ENCODE measurements at places on chromosomes 5 and 9. TPM values are rescaled to one million over a fixed set of nuclear protein-coding genes. Genes with fewer than 3 reads are reported as not detected.

GRCh38 chr5:93580927-93581445, at the start of gene NR2F1-AS1:
Gene NR2F1-AS1 (minus strand): TSS chr5:93581219.
- DNase-seq: no peak

DNA sequence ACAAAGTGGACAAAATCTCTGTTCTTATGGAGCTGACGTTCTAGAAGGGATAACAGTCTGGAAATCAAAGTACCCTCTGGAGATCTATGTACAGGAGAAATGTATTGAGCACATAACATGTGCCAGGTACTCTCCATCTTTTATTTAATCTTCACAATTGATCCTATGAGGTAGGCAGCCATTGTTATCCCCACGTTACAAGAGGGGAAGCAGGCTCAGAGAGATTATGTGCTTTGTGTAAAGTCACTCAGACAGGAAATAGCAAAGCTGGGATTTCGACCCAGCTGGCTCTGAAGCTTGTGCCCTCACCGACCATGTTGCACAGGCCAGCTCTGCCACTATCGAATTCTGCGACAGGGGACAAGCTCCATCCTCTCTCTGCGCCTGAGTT, 21.5 kb downstream of the PDGFRB start:
- no peak for DNase-seq

- DNase-seq: no peak
Observed at GRCh38 chr5:89901983-89902382, 507.6 kb downstream of the CETN3 start.

DNA sequence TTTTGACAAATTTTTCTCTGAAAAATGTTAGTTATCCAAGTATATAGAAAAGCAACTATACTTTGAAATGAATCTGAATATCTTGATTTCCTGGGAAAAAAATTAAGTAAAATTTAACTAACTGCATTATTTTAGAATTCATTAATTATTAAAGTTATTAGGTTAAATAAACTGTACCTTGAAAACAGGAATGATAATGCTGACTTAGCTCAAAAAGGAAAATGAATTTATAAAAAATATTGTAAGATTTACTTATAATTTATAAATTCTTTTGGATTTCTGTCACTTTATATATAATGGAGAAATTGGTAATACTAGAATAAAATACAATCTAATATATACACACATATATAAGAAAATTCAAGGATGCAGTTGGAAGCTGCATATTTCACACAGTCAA, 36.1 kb upstream of the ACOT12 start:
- DNase-seq: no peak

DNA sequence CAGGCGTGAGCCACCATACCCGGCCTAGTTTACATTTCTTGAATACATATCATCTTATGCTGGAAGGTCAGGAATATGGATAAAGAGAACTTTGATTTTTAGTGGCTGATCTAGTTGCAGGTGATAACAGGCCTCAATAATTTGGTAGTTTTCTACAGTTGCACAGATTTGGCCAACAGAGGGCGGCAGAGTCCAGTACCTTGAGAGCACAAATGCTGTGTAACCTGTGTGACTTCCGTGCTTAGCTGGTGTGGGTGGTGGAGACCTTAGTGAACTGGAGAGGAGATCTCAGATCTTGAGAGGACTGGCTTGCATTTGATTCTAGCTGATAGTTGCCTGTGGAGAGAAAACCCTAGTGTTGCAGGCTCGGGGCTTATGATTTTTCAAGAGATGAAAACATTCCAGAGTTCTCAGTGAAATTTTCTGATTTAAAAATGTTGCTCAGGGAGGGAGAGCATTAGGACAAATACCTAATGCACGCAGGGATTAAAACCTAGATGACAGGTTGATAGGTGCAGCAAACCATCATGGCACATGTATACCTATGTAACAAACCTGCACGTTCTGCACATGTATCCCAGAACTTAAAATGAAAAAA, 17.4 kb upstream of the GPR151 start:
- DNase-seq: peak; percentile 40

The STPG3 gene
- total RNA-seq: not detected

DNA sequence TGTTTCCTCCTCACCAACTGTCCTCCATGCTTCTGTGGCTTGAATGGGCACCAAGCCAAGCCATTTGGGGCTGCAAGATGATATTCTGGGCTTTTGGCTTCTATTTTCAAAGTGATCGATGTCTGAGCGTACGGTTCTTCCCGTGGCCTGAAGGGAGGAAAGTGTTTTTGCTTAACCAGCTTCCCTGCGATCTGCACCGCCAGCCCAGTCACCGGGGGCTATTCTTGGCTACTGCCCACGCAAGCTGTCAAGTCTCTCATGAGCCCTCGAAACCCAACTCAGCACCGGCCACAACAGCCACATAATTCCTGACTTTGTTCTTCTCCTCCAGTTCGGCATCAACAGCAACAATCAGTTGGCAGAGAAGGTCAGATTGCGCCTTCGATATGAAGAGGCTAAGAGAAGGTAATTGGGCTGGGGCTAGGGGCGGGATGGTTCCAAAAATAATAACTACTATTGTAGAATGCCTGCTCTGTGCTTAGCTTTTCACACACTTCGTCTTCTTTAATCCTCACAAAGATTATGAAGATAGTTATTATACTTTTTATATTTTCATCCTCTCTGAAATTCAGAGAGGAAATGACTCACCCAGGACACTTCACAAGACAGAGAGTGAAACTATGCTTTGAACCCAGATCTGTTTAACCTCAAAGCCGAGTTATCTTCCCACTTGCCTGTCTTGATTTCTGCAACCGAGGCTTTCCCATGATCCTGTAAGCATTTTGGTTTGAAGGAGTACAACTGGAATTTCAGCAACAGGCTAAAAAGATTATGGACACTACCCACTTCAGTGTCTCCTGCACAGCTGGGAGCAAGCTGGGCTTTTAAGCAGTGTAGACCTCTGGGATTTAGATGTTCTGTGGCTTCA, 76.4 kb upstream of the RARS1 start:
- DNase-seq: no peak

DNA sequence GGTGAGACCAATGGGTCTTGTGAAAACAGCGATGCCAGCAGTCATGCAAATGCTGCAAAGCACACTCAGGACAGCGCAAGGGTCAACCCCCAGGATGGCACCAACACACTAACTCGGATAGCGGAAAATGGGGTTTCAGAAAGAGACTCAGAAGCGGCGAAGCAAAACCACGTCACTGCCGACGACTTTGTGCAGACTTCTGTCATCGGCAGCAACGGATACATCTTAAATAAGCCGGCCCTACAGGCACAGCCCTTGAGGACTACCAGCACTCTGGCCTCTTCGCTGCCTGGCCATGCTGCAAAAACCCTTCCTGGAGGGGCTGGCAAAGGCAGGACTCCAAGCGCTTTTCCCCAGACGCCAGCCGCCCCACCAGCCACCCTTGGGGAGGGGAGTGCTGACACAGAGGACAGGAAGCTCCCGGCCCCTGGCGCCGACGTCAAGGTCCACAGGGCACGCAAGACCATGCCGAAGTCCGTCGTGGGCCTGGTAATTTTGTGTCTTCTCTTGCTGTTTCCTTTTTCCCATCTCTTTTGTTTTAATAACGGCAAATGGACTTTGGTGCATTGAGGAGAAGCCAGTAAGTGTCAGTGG, 98.0 kb downstream of the EHMT1 start:
- DNase-seq: peak; percentile 81

The ELP1 gene
- total RNA-seq: 21.2 TPM

GRCh38 chr9:134768709-134769351, 111.8 kb upstream of the FCN2 start:
- DNase-seq: no peak

- no peak for DNase-seq
Observed at GRCh38 chr5:137090721-137091120, 408.4 kb downstream of the SPOCK1 start.
